ENCODE measurements at places on chromosomes 2 and 18.

DNA sequence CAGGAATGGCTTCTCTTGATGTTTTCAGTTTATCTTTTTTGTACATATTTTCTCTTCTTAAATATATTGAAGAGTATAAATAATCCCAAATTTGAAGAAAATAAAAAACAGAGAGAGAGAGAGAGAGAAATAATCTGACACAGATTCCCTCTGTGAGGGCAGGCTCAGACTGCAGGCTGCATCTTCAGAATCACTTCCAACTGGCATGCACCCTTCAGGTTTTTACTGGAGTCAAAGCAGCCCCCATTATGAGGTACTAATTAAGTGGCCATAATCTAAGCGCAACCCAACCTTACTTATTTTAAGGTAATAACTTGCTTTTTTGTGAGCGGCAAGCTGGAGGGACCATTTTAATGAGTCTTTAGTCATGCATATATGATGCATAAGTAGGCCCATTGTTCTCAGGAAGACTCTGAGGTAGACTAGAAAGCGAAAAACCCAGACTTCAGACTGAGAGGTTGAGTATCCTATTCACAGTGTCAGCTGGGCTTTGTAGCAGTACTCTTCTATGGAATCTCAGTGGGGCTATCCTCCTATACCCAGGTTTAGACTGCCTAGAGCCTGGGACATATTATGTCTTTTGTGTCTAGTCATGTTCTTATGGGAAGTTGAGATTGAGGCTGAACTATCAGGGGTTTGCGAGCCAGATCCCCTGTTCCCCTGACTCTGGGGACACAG is 167.4 kb downstream of the SP3 start:
- DNase-seq: no peak

GRCh38 chr2:207939342-207940108 is 85.8 kb downstream of the PLEKHM3 start:
- no peak for DNase-seq

GRCh38 chr2:29084554-29084953 is 10.2 kb upstream of the PCARE start:
- no peak for DNase-seq

DNA sequence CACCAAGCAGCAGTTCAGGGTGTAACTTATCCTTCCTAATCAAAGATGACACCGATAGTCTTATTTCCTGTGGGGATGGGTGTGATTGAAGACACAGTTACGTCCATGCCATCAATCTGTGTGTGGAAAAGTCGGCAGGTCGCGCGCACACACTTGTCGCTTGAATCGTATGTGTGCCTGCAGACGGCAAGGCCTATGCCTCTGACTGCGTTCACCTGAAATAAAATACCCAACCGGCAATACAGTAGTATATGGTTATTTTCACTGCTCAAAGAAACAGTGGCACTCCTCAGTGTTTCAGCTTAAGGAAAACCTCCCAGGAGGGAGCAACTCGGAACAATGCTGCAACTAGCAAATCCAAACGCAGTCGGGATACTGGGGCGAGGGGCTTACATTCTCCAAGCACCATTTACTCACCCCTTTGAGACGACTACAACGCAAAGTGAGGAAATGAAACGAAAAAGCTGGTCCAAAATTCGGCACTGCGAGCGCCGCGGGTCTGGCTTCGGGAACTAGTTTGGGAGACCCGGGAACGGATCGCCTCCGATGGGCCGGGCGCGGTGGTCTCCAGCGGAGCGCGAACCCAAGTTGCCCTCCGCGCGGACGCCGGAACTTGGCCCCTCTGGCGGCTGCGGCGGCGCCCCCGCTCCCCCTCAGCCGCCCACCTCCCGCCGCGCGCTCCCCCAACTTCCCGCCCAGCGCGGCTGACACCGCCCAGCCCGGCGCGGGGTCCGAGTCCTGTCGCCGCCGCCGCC is 675 bp downstream of the PRKD3 start:
- peak; percentile 57 for DNase-seq

GRCh38 chr18:59145055-59145454 is 5.4 kb downstream of the SEC11C start:
- DNase-seq: no peak

DNA sequence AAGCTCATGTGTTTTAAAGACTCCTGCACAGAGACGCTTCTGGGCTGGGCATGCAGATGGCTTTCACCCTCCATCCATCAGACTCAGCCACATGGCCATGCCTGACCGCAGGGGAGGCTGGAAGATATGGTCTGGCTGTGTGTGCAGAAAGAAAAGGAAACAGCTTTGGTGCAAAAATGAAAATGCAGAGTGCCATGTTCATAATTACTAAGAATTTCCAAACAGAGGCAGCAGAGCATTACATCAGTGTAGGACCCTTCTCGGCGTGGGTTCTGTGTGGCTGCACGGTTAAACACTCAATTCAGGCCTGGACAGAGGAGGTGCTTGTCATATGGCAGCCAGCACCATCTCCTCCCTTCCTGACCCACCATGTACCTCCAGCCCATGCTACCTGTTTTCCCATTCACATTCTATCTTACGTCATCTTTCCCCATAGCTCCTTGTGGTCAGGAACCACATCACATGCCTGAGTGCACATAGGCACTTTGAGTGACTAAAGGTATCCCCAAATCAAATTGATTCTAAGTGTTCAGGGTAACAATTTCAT is 200.3 kb upstream of the ID2 start:
- DNase-seq: peak; percentile 55

GRCh38 chr2:181456660-181457120 is 496 bp upstream of the ITGA4 start:
- DNase-seq: peak; percentile 76

DNA sequence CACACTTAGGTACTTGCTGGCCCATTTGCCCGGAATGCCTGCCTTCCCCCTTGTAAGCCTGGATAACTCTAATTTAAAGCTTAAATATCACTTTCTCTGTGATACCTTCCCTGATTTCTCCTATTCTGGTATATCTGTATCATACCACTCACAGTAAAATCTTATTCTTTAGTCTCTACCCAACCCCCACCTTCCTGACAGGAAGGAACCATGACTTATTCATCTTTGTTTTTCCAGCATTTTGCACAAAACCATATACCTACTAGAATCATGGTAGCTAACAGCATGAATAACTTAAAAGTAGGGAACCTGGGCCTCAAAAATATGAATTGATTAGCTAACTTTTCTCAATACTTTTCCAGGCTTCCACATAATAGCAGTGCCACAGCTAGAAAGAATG is 111.5 kb downstream of the GFPT1 start:
- no peak for DNase-seq

DNA sequence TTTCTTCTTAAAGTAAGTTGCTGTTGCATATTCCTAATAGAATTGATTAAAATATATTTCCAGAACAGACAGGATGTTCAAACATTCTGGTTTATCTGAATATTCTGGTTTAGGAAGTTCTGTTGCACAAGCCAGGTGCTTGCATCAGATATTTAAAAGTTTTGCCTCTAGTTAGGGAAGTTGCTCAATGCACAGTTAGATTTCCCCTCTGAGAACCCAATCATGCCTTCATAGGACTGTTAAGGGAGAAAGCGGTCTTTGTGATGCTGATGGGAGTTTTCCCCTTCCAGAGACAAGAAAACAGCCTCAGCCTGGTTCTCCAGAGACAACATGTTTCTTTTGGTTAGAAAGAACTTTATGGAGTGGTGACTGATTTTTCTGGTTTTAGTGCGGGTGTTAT is 65.6 kb upstream of the REV1 start:
- no peak for DNase-seq

DNA sequence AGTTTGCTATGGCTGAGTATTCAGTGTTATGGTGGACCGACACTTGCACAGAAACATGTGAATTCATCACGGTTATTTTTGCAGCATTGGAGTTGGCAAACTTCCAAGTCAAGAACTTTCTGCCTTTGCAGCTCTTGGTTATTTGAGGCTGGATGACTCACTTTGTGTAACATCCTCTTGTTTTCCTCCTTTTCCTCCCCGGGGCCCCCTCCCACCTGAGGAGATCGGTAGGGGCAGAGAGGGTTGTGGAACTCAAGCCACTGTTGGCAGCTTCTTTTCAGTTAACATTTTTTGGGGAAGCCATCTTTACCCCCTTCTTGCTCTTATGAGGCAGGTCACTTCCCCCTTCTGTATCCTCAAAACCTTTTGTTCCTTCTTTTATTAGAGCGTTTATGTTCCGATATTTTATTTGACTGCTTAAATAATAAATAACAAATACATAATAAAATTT is 48.6 kb downstream of the DDX1 start:
- no peak for DNase-seq

DNA sequence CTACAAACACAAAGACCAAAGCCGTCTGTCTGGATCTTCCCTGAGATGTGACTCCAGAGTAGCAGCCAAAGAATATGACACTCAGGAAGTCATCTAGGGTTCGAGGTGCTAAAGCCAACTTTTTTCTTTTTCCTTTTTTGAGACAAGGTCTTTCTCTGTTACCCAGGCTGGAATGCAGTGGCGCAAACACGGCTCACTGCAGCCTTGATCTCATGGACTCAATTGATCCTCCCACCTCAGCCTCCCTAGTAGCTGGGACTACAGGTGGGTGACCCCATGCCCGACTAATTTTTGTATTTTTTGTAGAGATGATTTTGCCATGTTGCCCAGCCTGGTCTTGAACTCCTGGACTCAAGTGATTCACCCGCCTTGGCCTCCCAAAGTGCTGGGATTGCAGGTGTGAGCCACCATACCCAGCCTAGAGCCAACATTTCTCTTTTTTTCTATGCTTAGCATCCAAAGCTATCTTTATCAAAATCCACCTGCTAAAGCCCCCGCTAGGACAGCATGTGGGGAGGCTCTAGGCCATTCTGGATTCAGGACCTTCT is 92.8 kb downstream of the TMEM17 start:
- DNase-seq: no peak

GRCh38 chr2:231028889-231029288 is 8.4 kb upstream of the C2orf72 start:
- no peak for DNase-seq

- no peak for DNase-seq
These were observed 6.3 kb downstream of the RAB12 start for GRCh38 chr18:8615397-8616027.

DNA sequence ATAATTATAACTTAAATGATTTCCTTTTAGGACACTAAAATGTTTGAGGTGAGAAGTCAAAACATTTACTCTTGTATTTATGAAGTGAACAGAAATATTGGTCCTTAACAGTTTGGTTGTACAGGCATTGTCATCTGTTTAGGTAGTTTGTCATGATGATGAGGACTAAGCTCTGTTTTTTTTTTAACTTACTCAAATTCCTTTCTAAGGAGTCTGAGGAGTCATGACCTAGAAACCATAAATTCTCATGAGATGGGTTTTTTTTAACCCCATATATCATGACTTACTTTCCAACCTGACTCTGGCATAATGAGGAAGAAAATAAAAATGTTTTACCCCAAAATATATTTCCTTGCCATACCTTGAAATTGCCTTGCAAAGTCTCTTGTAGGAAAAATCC is 1176.2 kb downstream of the SUCLG1 start:
- no peak for DNase-seq

GRCh38 chr2:79223539-79223938 is 64.0 kb upstream of the REG3A start:
- no peak for DNase-seq

GRCh38 chr18:41128126-41128525 is 826.9 kb upstream of the PIK3C3 start:
- no peak for DNase-seq

- no peak for DNase-seq
These were observed 431.8 kb upstream of the RAB12 start for GRCh38 chr18:8177330-8178016.

- DNase-seq: no peak
These were observed 114.2 kb downstream of the RBMS1 start for GRCh38 chr2:160379399-160379798.

DNA sequence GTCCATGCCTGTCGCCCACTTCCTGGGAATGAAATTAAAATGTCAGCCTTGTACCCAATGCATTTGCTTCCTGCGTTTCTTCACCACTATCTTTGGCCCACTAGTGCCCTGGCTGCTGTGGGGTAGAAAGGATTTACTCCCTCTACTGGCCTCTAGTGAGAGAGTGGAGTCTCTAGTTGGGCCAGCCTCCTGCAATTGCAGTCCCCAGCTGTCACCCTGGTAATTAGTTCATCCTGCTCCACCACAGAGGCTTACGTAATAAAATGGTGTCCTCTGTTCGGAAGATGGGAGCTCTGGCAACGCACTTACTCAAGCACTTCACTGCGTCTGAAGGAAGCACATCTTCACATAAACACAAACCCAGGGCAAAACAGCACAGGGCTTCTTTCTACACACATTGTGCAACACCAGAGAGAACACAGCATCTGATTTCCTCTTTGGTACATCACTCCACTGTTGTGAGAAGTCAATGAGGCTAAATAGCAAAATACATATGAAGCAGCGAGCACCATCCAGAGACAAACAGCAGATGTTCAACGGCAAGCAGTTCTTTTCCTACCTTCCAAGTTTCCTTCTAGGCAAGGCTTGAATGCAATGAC is 274.6 kb downstream of the LRATD1 start:
- DNase-seq: no peak

GRCh38 chr18:67143028-67143427 is 373.5 kb downstream of the DSEL start:
- DNase-seq: no peak

- DNase-seq: no peak
These were observed 2.6 kb downstream of the SLC14A1 start for GRCh38 chr18:45726603-45727002.

GRCh38 chr2:203543898-203544328 is 8.8 kb upstream of the RAPH1 start:
- DNase-seq: no peak

DNA sequence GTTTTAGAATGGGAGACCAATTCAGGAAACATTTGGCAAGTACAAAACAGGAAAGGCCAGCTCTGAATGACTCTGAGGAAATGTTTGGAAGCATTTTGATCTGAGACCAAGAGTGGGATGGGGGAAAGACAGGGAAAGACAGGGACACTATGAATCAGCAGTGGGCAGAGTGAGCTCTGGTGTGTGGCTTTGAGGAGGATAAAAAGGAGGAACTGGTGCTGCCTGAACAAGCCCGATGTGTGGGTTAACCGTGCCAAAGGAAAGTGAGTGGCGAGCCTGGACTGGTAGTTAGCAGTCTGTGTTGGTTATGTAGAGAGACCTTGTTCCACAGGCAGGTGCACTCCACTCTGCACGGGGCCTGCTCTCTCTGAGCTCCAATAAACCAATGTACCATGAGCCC is 5.3 kb downstream of the MFSD6 start:
- DNase-seq: no peak

GRCh38 chr2:134662751-134663150 is 56.0 kb downstream of the TMEM163 start:
- no peak for DNase-seq

DNA sequence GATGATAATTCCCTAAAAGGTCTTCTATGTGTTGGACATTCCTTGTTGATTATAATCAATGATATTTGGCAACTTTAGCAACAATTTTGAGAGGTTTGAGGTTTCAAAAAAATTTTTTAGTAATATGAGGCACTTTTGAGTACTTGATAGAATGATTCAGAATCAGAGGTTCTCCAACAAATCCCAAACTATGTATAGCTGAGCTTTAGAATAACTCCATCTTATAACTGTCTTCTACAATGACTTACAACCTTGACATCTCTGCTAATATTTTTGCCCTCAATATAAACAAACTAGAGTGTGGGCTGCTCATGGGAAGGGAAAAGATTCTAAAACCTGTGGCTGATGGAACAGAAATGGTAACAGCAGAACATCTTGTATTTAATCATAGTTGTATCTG is 21.5 kb upstream of the SERPINB7 start:
- no peak for DNase-seq

GRCh38 chr2:66306483-66306882 is 128.4 kb upstream of the MEIS1 start:
- DNase-seq: no peak
